ENCODE measurements at places on chromosomes 6 and 20. TPM values are rescaled to one million over a fixed set of nuclear protein-coding genes. Genes with fewer than 3 reads are reported as not detected.

DNA sequence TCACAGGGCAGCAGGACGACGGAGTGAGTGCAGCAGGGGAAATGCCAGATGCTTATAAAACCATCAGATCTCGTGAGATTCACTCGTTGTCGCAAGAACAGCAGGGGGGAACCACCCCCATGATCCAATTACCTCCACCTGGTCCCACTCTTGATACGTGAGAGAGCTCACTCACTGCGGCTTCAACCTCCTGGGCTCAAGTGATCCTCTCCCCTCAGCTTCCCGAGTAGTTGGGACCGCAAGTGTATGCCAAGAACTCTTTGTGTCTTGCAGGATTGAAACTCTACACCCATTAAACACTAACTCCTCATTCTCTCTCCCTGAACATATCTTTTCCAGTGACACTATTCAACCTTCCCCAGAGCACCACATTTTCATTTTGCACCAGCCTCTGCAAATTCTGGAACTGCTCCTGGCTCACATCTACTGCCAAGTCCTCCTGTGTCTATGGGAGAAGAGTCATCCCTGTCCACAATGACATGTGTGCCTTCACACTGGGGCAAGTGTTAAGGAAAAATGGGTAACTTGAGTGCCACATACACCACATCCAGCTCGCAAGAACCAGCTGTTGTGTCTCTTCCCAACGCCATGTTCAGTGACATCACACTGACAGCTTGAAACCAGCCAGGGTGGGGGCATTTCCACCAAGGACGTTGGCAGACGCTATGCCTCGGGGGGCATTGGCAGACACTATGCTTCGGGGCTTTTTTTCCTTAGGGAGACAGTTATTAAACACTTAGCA, 14.7 kb upstream of the TAF4 start:
- H3K36me3 ChIP-seq: peaks cover 4% of the 10 kb centered on the region
- DNase-seq: no peak
- no peaks in the 10 kb centered on the region for H3K4me1 ChIP-seq
- peaks cover 6% of the 10 kb centered on the region for H3K27me3 ChIP-seq
- no peak overlapping the region for H3K4me3 ChIP-seq

GRCh38 chr6:109073344-109074132, 21.1 kb downstream of the SESN1 start:
- H3K4me3 ChIP-seq: no peak overlapping the region
- H3K27me3 ChIP-seq: no peaks in the 10 kb centered on the region
- no peak for DNase-seq
- peaks cover 5% of the 10 kb centered on the region for H3K4me1 ChIP-seq
- no peaks in the 10 kb centered on the region for H3K36me3 ChIP-seq

- H3K4me3 ChIP-seq: no peak overlapping the region
- H3K27ac ChIP-seq: no peak overlapping the region
- peaks cover 13% of the 10 kb centered on the region for H3K36me3 ChIP-seq
- no peaks in the 10 kb centered on the region for H3K27me3 ChIP-seq
Measured at GRCh38 chr20:25206063-25206403, 10.5 kb downstream of the ENTPD6 start.

DNA sequence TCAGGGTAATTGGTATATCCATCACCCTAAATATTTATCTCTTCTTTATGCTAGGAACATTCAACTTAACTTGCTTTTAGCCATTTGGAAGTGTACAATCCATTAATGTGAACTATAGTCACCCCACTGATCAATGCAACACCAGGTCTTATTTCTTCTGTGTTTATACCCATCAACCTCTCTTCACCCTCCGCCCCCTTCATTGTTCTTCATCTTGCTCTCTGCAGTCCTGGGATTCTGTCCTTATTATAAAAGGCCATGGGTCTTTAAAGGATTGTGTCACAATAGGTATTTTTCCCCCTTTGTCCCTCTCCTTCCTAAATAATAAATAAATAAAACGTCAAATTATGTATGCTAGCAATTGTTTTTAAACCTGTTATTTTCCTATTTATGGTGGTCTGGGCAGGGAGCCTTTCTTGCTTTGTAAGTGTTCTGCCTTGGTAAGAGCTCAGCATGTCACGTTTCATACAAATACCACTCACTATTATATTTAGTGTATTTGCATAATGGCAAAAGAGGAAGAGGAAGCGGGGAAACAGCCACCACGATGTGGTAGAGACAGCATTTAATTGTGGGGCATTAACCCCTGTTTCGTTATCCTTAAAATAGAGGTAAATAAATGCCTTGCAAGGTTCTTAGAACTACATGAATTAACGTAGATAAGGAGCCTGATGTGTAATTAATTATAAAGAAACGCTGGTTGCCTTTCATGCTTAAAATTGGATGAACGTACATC, 1.9 kb downstream of the ABRACL start:
- no peak overlapping the region for H3K4me3 ChIP-seq
- H3K36me3 ChIP-seq: peaks cover 23% of the 10 kb centered on the region
- H3K27me3 ChIP-seq: no peaks in the 10 kb centered on the region
- H3K4me1 ChIP-seq: peaks cover 13% of the 10 kb centered on the region

GRCh38 chr6:43970913-43971775, 156.1 kb downstream of the MRPL14 start:
- DNase-seq: no peak
- no peaks in the 10 kb centered on the region for H3K4me1 ChIP-seq
- H3K27ac ChIP-seq: no peak overlapping the region
- H3K36me3 ChIP-seq: no peaks in the 10 kb centered on the region
- H3K27me3 ChIP-seq: peaks cover 12% of the 10 kb centered on the region

GRCh38 chr20:24736844-24737211, 212.2 kb upstream of the CST7 start:
- no peak overlapping the region for H3K27ac ChIP-seq
- DNase-seq: no peak
- no peak overlapping the region for H3K4me3 ChIP-seq
- H3K4me1 ChIP-seq: peaks cover 10% of the 10 kb centered on the region

DNA sequence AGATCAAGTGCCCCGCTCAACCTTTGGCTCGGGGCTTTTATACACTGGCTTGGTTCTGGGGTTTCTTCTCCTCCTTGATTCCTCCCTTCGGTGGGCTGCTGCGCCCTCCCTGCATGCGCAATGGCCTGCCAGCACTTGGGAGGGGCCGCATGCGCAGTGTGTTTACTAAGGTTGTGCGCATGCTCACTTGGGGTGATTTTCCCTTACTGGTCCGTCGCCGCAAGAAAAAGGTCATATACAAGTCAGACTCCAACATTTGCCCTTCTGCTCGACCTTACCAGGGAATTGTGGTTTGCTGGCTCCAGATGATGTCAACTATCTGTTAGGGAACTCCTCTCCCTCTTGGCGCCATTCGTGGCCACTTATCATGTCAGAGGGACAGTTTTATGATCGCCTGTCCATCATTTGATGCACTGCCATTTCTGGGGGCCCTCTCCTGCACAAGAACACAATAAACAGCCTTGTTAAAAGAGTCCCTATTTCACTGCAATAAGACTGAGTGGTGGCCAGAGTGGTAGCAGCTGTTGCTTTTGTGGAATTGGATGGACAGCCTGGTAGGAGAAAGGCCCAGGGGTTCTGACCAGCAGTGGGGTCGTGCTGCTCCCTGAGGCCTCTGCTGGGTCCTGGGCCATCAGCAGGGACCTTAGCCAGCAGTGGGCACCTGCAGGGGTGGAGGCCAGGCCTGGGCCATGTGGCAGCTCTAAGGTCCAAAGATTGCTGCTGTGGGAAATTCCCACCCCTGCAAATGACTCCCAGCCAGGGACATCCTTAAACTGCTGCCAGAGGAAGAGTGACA, 2.8 kb upstream of the LBP start:
- H3K36me3 ChIP-seq: no peaks in the 10 kb centered on the region
- H3K27me3 ChIP-seq: peaks cover 12% of the 10 kb centered on the region
- DNase-seq: no peak
- H3K4me1 ChIP-seq: no peaks in the 10 kb centered on the region
- H3K27ac ChIP-seq: no peak overlapping the region

MYT1 gene
- 1.2 TPM for total RNA-seq

ERVFRD-1 gene
- not detected for total RNA-seq

Measured in activated B cell treated with CpG ODN at 0.5 μM for 24 hours (primary cell).